ENCODE measurements at places on chromosomes 1 and 21.

DNA sequence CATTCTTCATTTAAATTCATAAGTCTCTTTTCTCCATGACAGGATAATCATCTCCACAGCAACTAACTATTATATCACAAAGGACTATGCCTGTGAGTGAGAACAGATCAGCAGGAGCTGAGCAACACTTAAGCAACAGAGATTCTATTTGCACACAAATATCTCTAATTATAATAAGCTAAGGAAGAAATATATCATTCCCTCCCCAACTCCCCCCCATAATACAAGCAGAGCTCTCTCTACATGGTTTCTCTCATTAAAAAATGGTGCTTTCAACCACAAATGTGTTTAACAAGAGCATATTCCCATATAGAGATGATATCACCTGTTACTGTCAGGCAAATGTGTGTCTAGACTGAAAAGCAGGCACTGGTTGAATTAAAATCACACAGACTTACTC is 34.5 kb upstream of the NIBAN1 start:
- DNase-seq = no peak

DNA sequence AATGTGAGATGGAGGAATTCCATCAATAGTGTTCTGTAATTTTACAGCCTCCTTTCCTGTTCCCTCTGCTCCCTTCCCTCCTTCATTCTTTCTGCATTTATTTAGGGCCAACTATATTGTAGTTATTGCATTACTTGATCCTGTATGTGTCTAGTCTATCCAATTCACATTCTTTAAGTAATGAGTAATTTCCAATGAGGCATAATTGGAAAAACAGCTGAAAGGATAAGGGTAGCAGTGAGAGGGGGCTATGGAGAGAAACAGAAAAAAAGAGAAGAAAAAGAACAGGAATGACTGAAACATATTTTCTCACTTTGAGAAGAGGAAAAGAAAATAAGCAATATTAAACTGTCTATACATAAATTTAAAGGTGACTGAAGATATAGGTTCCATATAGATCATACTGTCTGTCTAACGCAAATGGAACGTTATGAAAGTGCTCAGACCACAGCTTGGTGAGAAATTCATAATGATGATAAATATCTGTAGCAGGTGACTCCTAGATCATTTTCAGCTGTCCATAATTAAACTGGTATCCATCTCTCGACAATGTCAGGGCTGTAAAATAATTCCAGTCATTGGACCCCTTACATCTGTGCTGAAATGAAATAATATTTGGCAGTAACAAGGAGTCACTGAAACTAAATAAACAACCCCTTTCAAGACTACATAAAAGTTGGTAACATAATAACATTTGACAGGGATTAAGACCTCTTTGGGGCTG is 61.8 kb downstream of the SPAG17 start:
- DNase-seq = no peak

- no peak for DNase-seq
Observed at GRCh38 chr21:39033878-39034589, 149.2 kb downstream of the PSMG1 start.

DNA sequence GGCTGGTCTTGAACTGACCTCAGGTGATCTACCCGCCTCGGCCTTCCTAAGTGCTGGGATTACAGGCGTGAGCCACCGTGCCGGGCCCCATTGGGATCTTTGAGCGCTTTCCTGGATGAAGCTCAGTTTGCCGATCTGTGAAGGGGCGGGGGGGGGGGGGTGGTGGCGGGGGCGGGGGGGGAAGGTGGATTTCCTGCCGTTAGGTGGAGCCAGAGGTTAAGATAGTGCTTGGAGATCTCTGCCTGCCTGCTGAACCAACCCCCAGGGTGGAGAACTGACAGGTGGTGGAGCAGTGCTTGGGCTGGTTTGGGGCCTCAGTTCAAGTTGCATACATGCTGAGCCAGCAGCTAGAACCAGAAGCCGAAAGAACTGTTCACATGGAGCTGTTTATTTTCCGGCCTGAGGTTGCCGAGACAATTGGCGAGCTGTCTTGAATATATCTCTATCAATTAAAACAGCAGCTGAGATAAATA is 1.7 kb downstream of the TMCC2 start:
- DNase-seq = peak; percentile 80

DNA sequence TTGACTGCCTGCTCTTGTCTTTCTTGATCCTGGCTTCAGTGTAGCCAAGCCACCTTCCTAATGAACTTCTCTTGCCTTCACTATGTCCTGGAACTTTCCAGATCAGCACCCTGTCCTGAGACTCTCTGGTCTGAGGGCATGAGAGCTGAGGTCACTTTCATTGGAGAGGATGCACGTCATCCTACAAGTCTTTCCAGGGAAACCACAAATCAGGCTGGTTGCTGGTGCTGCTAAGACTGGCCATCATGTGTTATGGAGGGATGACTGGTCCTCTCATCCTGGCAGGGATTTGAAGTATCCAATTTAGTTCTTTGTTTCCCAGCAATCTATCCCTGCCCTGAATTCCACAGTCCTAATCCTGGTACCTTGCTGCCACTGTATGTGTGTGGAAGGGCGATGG is 228.6 kb downstream of the GPATCH2 start:
- DNase-seq = no peak

- no peak for DNase-seq
Observed at GRCh38 chr1:165841582-165842017, 14.2 kb downstream of the UCK2 start.

- no peak for DNase-seq
Observed at GRCh38 chr1:17799642-17800041, 44.5 kb downstream of the ACTL8 start.

DNA sequence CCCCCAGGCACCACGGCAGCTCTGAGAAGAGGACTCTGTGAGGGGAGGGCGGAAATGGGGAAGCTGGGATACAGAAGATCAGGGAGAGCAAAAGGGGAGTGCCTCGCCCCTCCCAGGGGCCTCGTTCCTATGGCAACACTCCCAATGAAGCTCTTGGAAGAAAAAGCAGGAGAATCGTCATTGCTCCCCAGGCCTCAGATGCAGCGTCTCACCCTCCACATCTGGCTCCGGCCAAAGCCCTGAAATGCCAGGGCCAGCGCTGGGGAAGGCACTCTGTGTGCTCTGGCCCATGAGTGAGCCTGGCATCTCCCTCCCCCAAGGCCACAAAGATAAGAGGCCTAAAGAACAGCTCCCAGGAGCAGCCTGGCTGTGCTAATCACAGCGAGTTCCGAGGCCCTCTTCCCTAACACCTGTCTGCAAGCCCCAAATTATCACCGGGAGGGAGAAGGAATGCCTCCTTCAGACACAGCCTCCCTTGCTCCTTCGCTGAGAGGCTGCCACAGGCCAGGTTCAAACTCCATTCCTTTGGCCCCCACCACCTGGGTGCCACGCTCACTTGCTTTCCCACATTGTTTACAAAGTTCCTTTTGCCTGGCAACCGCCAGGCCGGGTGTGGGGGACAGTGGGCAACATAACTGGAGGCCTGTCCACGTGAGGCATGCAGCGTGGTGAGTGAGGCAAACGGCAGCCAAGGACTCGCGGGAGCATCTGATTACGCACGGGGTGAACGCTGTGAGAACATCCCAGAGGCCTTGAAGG is 27.8 kb downstream of the ECE1 start:
- no peak for DNase-seq

DNA sequence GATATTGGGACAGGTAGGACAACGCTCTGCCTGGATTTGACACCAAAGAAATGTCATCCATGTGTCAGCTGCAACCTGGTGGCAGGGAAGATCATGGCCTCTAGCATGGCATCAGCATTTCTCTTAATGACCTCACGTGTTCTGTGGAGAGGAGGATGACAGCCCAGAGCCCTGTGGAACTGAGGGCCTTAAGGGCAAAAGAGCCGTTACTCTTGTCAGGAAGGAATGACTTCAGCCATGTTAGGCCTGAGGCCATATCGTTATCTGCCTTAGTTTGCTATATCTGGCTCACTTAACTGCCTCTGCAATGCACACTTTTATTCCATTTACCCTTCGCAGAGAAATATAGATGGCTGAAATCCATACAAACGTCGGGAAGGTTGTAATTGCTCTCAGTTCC is 83.2 kb upstream of the PBX1 start:
- DNase-seq = no peak

- no peak for DNase-seq
Observed at GRCh38 chr1:172909606-172910326, 141.0 kb downstream of the TNFSF18 start.

DNA sequence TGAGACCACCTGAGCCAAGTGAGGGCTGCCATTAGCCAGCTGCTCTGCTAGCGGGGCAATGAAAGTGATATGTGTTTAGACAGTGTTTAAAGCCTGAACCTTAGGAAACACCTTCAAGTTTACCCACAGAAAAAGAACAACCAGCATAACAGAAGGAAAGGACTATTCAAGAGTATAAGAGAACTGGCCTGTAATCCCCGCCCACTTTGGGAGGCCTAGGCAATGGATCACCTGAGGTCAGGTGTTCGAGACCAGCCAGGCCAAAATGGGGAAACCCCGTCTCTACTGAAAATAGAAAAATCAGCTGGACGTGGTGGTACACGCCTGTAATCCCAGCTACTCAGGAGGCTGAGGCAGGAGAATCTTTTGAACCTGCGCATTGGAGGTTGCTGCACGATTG is 149.4 kb downstream of the PCP4 start:
- DNase-seq = no peak

DNA sequence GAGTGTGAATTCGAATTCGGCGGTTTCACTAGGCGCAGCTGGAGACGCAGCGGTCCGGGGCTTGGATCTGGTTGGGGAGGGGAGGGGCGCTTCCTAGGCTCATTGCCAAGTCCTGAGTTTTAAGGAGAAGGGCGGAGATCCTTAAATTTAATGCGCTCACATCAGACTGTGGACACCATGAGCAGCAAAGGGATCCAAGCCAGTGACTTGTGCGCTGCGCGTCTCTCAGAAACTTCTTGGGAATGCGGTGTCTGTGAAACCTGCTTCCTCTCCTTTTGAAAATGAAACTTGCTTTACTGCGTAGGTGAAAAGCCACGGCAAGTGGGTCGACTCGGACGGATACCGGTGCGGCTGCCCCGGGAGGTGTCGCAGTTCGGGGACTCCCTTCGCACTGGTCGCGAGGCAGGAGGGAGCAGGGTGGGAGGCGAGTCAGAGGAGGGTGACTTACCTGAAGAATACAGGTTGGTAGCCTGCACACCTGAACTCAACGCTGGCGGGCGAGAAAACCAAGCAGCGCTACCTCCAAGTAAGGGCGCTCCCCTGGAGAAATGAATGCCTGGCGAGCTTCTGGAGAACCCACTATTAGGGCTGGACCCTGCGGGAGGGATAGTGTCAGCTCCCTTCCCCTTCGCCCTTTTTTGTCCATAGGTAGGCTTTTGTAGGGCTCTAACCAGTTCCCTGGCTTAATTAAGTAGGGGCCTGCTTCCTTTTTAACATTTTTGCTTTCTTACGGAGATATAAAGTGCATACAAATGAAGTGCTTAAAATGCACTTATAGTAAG is 992 bp downstream of the TENT5C start:
- DNase-seq = peak; percentile 70

GRCh38 chr1:46134660-46135331 is 2.4 kb upstream of the PIK3R3 start:
- DNase-seq = no peak

- DNase-seq = no peak
Observed at GRCh38 chr1:178122283-178122682, 28.4 kb downstream of the RASAL2 start.

DNA sequence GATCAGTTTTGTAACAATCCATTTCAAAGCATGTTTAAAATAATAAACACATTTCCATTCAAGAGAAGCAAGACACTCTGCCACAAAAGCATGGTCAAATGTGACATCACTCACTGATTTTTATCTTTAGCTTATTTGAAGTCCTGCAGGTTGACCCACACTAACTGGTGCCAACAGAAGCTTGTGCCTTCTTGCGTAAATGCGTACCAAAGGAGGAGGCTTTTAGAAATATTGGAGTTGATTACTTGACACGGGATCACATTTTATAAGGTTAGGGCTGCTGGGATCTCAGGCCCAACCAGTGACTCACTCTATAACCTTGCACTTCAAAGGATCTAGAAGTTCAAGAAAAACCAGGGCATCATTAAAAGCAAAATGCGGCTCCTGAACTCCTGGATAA is 203.6 kb downstream of the PCP4 start:
- DNase-seq = no peak

DNA sequence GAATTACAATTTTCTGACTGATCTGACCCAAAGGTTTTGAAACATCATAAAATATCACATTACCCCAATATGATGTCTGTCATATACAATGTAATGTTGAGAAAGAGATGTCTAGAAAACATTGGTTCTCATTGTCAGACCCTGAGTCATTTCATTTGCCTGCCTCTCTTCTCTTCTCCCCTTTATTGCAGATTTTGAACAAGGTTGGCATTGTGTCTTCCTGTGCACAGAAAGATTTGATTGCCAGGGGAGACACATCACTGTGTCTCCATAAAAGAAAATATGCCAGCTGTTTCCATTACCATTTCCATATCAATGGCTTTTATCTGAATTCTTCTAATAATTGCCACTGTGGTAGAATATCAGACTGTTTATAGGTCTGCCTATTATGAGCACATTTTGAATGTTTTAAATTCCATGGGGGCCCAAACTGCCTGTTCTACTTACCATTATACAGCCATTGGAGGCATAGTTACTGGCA is 65.6 kb downstream of the IFI44 start:
- no peak for DNase-seq

- DNase-seq = no peak
Observed at GRCh38 chr1:39087435-39087834, 61.3 kb downstream of the NDUFS5 start.

DNA sequence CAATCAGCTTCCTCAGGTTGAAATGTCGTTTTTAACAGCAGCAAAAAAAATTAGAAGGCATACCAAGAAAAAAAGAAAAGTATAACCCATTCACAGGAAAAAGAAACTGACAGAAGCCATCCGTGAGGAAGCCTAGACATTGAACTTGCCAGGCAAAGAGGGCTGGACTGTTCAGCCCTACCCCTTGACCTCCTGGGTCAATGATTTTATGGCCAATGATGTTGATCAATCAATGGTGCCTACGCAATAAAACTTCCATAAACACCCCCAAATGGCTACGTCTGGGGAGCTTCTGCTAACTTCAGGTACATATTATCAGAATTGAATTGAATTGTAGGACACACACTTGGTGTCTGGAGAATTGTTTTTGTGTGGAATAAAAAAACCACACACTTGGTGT is 4.8 kb upstream of the PSEN2 start:
- DNase-seq = no peak

GRCh38 chr1:104196136-104196535 is 446.4 kb downstream of the AMY1C start:
- DNase-seq = no peak

DNA sequence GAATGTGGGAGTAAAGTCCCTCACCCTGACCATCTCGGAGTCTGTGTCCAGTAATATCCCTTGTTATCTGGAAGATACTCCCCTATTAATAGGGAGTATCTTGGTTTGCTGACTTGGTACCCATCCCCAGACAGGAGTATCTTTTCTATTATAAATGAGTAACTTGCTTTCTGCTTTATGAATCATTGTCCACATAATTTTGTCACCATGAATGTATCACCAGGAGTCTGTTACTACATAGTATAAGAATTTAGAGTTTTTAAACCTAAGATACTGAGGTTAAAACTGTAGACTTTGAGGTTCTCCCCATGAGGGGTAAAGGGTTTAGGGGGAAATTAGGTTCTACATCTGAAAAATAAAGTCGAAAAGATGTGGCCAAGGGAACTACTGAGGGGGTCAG is 175.6 kb downstream of the FCRL5 start:
- DNase-seq = no peak
